ENCODE measurements at places on chromosomes 12 and 14.
A peak's percentile ranks its signal among the peaks of the same experiment; 100 is the strongest.

DNA sequence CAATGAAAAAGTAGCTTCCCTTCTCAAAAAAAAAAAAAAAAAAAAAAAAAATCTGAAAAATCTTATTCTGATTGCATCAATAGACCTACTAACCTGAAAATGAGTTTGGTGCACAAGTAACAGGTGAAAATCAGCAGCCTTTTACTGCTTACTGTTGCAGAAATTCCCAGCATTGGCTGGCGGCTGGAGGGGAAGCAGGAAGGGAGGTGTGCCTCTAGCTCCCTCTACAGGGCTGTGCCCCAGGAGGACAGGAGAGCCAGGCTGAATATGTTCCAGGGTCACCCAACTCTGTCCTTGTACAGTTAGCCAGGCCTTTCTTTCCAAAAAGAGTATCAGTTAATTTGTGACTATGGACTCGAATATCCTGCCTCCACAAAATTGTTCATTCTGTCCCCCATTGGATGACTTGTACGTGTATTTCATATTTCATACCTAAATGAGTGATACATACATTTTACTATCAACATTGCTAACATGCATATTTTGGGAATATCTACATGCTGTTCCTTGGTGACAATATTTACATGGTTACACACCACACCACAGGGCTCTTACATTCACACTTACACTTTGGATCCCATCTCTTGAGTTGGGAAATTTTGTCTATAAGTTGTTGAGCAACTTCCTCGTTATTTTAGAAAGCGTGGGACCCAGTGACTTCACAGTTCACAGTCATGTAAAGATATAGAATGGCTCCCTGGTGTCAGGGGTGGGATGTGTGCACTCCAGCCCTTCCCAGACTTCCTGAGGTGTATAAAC is 124.8 kb downstream of the SAMD4A start:
- peak; percentile 74 for DNase-seq

GRCh38 chr12:132558861-132559623 is 51.3 kb downstream of the LRCOL1 start:
- no peak for DNase-seq

DNA sequence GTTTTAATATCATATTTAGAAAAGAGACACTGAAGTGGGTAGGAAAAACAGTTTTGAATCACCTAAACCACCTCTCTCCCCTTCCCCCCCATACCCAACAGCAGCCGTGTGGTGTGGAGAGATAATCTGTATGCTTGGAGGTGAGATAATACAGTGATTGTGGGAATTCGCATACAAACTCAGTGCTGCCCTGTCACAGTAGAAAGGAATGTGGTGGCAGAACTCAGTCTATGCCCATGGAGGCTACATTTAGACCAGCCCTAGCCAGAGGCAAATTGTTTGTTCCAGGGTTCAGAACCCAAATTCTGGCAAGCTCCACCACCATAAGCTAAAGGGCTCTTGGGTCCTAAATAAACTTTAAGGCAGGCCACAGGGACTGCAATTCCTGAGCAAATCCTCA is 827.0 kb downstream of the C12orf50 start:
- no peak for DNase-seq

- no peak for DNase-seq
These were observed 43.5 kb downstream of the CMKLR1 start for GRCh38 chr12:108295641-108296040.

GRCh38 chr14:74834692-74835392 is 41.1 kb downstream of the PROX2 start:
- no peak for DNase-seq

DNA sequence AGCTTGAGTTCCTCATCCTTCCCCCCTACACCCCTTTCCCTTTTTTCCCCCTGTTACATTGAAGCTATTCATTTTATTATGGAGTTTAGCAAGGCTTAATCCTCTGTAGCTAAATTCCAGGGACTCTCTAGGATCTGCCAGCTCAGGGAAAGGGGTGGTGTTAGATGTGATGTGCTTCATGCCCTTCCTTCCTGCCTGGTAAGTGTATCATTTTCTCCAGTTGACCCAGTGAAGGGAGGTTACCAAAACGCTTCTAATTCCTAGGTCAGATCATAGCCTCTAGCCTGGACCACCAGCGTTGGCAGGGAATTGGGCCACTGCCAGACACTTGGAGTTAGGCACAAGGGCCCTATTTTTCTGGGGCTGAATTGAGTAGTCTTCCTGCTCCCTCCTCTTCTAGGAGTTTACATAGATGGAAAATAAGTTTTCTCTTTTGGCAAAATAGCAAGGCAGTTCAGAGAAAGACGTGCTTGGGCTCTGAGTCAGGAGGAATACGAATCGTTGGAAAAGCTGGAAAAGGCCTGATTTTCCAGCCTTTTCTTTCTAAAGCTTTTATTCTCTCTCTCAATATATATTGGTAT is 88.3 kb downstream of the NPAS3 start:
- no peak for DNase-seq

DNA sequence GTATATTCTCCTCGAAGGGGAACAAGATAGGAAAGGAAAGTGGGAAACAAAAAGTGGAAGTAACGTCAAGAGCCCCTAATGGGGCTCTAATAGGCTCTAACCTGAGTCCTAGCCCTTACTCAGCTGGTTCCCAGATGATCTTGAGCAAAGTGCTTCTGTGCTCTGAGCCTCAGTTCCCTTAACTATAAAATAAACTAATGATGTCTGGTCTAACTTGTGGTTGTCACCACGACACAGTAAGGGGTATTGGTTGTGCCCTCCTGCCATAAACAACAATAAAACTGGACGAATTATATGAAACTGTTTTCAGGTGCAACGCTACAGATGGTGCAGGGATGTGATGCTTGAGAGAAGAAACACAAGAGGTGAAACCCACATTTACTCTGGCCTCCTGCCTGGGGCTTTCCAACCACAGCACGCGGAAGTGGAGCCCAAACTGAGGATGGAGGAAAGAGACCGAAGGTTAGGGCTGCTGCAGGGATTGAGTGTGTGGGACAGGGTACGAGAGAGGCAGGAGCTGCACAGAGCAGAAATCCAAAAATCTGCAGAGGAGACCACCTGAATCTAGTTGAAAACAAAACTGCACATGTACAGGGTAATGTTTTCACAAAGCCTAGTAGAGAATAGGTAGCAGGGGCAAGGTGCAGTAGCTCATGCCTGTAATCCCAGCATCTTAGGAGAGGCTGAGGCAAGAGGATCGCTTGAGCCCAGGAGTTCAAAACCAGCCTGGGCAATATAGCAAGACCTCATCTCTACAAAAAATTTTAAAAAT is 45.6 kb upstream of the BCL2L14 start:
- DNase-seq, result no peak

- peak; percentile 66 for DNase-seq
These were observed 79.9 kb downstream of the CHGA start for GRCh38 chr14:93002851-93003298.

GRCh38 chr12:84920331-84920730 is 7.7 kb upstream of the SLC6A15 start:
- no peak for DNase-seq

- DNase-seq, result no peak
These were observed 21.8 kb downstream of the PLEKHG3 start for GRCh38 chr14:64725879-64726584.

- no peak for DNase-seq
These were observed 549 bp downstream of the GPHN start for GRCh38 chr14:66508547-66508845.

DNA sequence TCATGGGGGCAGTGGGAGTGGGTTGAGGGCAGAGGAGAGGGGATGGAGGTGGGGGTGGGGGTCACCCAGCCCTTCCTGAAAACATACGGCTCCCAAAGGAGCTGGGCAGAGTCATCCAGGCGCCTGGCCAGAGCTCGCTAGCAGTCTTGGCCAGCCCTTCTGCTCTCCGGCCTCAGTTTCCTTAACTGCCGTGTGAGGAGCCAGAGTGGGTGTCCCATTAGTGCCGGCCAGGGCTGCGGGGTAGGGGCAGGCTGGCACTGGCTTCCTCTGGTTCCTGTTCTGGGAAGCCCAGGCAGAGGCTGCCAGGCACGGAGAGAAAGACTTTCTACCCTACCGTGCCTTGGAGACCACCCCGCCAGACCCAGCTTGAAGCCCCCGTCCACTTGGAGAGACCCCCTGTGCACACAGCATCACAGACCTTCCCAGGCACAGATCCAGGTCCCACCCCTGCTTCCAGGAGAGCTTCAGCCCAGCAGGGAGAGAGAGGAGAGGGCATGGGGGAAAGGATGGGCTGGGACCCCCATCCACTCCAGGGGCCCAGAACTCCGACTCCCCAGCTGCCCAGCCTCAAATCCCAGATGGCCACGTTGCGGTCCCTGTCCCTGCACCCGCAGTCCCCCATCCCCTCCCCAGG is 93.3 kb downstream of the RFLNA start:
- DNase-seq, result no peak

GRCh38 chr14:81009346-81009745 is 53.9 kb downstream of the TSHR start:
- DNase-seq, result no peak

DNA sequence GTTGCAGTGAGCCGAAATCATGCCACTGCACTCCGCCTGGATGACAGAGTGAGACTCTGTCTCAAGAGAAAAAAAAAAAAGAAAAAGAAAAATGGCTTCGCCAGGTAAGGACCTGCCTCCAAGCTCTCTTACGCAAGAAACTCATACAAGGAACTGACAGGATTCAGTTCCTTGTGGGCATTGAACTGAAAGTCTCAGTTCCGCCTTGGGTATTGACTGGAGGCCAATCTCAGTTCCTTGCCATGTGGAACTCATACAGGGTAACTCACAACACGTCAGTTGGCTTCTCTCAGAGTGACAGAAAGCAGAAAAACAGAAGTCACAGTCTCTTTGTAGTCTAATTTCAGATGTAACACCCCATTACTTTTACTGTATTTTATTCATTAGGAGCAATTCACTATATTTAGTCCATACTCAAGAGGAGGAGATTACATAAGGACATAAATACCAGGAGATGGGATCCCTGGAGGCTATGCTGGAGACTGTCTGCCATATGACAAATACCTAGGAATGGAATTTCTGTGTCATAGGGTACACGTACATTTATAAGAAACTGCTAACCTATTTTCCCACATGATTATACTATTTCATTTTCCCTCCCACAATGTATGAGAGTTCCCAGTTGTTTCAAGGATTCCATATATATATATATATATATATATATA is 11.4 kb upstream of the NOPCHAP1 start:
- DNase-seq, result no peak

DNA sequence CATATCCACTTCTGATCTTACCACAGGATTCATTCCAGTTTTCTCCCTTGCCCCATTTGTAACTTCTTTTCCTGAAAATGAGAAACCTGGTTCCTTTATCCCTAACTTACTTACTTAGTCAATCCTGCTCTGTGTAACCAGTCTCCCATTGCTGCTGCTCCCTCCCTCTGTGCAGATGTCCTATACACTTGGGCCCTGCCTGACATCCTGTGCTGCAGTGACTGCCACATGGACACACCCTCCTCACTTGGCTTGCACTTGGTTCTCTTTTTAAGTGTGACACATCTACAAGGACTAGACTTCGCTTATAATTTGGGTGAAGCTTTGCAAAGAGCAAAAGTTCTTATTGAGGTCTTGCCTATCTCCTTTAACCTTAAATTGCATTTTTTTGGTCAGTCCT is 51.4 kb downstream of the FGD4 start:
- no peak for DNase-seq

DNA sequence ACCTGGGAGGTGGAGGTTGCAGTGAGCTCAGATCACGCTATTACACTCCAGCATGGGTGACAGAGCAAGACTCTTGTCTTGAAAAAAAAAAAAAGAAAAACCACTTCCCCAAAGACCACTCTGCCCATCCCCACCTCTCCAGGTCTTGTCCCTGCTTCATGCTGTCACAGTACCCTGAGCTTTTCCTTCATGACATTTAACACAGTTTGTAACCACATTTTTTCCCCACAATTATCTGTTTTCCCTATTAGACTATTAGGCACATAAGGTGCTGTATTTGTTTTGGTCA is 6.9 kb downstream of the HECTD1 start:
- no peak for DNase-seq

DNA sequence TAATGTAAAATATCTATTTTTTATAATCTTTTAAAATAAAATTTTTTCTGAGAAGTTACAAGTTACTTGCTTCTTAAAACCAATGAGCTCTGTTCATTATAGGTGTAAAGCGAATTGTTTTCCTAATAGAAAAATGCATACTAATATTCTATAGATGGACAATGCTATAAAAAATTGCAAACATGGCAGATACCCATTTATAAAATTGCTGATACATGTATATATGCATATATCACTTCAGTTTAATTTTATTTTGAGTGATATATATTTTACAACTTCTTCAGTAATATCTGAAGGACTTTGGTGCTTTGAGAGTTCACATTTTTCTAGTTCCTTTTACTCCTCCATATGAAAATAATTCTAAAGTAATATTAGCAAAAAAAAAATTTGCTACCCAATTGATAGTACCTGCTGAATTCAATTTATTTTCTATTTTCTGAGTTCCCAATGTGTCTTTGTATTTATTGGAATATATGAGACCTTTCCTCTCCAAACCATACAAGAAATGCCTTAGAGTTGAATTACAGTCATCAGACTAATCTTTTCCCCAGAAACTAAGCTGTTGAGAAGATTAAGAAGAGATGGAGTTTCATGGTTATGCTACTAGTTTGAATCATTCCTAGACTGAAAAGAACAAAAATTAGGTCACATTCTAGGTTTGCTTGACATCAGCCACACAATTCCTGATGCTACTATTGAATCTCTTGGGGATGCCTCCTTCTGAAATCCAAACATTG is 1937.5 kb upstream of the SEL1L start:
- no peak for DNase-seq

DNA sequence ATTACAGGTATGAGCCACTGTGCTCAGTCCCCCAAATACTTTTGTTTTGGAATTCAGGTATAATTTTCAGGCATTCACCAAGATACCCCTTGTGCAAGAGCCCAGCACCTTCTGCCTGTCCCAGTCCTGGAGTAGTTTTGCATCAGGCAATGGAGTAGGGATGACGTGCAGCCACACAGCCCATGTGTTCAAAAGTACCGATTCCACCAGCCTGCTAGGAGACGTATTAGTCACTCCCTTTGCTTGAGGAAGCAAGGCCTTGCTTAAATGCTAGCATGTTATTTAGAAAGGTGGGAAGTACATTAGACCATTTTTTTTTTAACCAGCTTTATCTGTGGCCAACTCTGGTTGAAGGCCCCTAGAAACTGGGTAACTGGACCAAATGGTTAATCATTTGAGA is 15.0 kb upstream of the GALNT16 start:
- no peak for DNase-seq

GRCh38 chr12:118185602-118186397 is 49.9 kb downstream of the PEBP1 start:
- DNase-seq, result no peak

GRCh38 chr12:45350861-45351260 is 135.0 kb downstream of the ANO6 start:
- DNase-seq, result no peak

GRCh38 chr12:129614221-129614885 is 289.5 kb downstream of the TMEM132D start:
- DNase-seq, result no peak

DNA sequence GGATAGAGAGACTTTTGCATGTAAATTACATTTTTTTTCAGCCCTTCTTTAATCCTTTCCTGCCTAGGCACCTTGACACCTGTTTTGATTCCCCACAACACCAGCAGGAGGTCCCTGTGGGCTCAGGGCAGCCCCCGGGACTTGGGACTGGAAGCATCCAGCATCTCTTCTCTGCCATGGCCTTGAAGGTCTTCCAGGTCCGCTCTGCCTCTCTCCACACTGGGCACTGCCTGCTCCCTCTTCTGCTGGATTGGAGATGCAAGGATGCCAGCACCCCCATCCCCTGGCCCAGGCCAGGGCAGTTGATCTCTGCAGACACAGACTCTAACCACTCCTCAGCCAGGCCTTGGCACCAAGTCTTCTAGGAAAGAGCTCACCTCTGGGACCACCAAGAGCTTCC is 134.5 kb upstream of the C14orf180 start:
- no peak for DNase-seq

GRCh38 chr12:132771126-132771838 is 9.7 kb upstream of the ANKLE2 start:
- no peak for DNase-seq
